Fibroblast of skin of scalp (primary cell): ENCODE measurements at places on chromosomes 7 and 10.

GRCh38 chr10:54665095-54665494 lies 135.9 kb downstream of the PCDH15 start:
- DNase-seq, result no peak

DNA sequence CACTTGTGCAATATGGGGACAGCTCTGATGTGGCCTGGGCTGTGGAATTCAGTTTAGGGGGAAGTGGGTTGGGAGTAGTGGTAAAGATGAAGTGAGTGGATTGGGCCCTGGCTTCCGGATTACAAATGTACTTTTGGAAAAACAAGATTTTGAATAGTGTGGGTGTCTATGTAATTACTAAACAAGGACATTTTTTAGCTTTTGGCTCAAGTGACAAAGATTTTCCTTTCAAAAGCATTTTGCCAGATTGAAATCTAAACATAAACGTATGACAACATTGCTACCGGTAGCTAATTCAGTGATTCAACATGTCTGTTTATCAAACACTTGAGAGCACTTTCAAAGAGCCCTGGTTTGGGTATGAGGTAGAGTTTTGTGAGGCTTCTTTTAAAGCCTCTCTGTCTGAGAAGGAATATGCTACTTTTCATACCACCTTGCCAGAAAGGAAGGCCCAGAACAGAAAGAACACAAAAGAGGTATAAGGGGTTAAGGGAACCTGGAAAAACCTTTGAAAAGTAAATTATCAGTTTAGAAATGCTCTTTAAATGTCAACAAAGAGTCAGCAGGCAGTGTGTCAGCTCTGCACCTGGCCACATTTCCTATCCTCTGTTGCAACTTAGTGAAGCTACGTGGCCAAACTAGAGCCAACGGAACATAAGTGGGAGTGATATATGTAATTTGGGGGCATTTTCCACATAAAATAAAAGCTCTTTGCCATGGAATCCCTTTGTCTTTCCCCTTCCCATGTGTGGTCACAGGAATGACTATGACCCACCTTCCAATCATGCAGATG lies 516.1 kb downstream of the NRG3 start:
- DNase-seq, result no peak

- no peak for DNase-seq
Observed at GRCh38 chr7:25619963-25620799, 391.9 kb upstream of the NPVF start.

- no peak for DNase-seq
Observed at GRCh38 chr10:114010316-114010715, 33.4 kb upstream of the ADRB1 start.

DNA sequence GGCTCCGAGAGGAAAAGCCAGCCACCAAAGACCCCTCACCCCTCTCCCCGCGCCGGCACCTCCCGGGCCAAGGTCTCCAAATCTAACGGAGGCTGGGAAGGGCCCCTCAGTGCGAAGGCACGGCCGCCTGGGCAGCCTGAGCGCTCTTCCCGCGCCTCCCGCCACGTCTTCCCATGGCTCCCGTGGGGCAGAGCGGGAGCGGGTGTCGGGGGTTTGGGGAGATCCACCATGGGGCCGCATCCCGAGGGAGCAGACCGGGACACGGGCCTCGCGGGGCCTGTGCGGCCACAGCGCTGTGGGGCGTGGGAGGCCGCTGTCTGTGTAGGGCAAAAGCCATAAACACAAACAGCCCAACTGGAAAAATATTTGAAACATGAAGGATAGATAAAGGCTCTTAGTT lies 22.4 kb downstream of the GPER1 start:
- DNase-seq, result no peak
